ENCODE measurements at places on chromosomes 11 and 22.

- no peak for DNase-seq
Measured at GRCh38 chr11:22671751-22672150, 5.3 kb downstream of the GAS2 start.

DNA sequence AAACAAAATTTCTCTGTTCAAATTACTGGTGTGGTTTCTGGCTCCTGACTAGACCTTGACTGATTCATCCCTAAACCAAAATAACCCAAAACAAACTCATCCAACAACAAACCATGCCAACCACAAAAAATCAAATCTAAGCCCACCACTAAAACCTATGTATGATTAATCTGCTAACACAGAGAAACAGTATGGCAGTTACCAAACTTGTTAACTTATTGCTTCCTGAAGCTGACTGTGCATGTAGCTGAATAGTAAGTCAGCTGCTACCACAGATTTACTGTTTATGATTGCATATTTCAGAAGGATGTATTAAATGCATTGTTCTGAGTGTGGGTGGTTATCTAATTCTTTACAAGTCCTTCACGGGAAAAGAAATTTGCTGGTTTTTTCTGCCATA, 231.1 kb downstream of the SWAP70 start:
- no peak for DNase-seq

GRCh38 chr11:17259519-17259918, 17.0 kb upstream of the NUCB2 start:
- DNase-seq: no peak

- no peak for DNase-seq
Measured at GRCh38 chr11:24086921-24087320, 409.9 kb upstream of the LUZP2 start.

DNA sequence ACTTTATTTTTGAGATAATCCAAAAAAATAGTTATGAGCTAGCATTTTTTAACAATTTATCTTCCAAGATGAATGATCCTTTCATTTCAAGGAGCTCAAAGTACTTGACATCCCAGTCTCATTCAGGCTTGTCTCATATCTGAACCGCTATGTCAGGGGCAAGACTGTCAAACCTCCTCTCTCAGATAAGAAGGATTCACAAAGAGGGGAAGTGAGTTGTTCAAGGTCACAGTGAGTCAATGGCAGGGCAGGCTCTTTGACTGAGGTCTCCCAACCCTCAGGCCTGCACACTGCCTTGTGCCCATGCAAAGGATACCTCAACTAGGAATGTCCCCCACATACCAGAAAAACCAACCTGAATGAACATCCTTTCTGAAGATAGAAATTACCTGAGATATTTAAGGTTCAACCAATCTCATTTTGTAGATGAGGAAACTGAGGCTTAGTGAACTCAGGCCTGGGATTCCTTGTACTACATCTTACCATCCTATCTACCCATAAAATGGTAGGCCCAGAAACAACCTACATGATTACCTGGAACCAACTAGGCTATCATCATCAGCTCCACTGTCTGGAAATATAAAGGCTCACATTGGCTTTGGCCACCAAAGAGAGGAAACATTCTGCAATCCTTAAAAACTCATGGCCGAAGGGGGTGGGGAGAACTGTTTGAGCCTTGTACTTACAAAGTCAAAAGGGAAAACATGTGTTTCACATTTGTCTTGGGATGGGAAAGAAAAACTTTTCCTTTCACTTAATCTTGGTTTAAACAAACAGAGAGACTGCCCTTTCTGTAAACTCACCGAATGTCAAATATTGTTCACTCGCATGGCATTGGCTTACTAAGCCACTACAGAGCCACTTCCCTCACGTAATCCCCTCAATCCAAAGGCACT, 51.1 kb downstream of the LIF start:
- no peak for DNase-seq

- no peak for DNase-seq
Measured at GRCh38 chr11:119447664-119448242, 24.8 kb upstream of the THY1 start.

- DNase-seq: no peak
Measured at GRCh38 chr11:13728076-13728475, 59.6 kb downstream of the FAR1 start.

DNA sequence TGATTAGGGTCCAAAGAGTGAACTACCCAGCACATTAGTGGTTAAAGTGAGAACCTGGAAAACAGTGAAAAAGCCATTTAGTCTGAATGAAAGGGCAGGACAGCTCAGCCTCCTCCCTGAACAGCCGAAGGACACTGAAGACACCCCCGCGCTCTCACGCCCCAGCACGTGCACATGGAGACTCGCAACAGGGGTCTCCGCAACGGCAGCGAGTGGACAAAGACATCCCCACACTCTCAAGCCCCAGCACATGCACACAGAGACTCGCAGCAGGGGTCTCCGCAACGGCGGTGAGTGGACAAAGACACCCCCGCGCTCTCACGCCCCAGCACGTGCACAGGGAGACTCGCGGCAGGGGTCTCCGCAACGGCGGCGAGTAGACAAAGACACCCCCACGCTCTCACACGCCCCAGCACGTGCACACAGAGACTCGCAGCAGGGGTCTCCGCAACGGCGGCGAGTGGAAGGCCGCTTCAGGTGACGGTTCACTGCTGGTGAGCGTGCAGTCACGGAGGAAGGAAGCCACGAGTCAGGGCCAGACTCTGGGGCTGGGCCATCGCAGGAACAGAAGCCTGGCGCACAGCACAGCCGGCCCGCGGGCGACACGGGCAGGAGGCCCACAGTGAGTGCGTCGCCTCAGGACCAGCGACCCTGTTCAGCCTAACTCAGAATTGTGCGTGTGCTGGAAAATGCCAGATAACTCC, 43.6 kb downstream of the BRD1 start:
- no peak for DNase-seq

- no peak for DNase-seq
Measured at GRCh38 chr22:44689173-44689572, 12.8 kb upstream of the PRR5 start.

GRCh38 chr22:44669561-44669976, 32.4 kb upstream of the PRR5 start:
- no peak for DNase-seq

DNA sequence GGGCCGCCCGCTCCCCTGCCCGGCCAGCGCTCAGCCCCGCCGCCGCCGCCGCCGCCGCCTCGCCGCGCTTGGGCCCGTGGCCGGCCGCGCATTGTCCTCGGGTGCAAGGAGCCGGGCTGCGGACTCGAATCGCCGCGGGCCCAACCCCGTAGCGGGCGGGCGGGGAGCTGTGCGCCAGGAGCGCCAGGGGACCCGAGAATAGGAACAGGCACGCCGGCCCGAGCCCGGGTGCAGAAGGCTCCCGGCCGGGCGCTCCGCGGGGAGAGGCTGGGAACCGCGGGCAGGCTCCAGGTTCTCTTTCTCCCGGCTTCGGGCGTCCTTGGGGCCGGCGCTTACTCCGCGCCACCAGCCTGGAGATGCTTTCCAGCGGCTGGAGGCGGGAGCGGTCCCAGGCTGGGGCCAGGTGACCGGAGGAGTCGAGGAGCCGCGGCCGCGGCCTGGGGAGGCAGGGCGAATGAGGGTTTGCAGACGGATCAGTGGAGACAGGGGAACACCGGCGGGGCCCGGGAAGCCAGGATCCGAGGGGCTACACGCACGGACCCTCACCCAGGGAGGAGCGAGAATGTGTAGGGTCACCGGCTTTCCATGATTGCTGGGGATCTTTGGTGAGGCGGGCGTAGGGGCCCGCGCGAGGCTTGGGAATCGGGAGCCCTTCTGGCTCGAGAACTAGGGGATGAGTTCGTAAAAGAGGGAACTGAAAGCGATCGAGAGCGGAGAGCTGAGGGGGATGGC, 726 bp downstream of the PKNOX2 start:
- DNase-seq: no peak

- no peak for DNase-seq
Measured at GRCh38 chr22:47002692-47003091, 240.2 kb downstream of the TBC1D22A start.

- DNase-seq: no peak
Measured at GRCh38 chr11:132112846-132113245, 742.4 kb downstream of the NTM start.

GRCh38 chr22:30574095-30574981, at the start of gene GAL3ST1:
GAL3ST1 (minus strand) TSS chr22:30574665; CDS start chr22:30557392, 17,273 bp downstream.
- DNase-seq: no peak

GRCh38 chr11:3802011-3802790, 4.8 kb upstream of the NUP98 start:
- DNase-seq: no peak

- DNase-seq: no peak
Measured at GRCh38 chr11:30984827-30985226, 384.7 kb downstream of the DCDC1 start.

GRCh38 chr11:35126000-35126878, 12.7 kb upstream of the CD44 start:
- no peak for DNase-seq

- no peak for DNase-seq
Measured at GRCh38 chr22:45804986-45805325, 133.3 kb downstream of the ATXN10 start.

GRCh38 chr11:7261578-7261977, 9.9 kb downstream of the SYT9 start:
- no peak for DNase-seq

DNA sequence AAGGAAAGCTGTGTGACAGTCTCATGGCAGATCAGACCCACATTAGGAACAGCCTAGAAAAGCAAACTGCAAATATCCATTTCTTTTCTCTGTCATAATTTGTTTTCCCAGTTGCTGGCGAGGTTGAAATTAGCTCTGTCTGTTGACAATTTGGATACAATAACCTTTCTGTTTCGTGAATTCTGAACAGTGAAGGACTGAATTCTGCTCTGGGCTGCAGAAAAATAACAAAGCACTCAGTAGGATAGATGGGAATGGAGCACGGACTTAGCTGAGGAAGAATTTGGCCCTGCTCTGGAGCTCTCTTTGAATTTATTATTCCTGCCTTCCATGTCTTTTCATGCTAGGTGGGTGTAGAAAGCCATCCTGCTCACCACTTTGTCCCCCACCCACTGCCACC, 140.3 kb downstream of the RRAS2 start:
- no peak for DNase-seq

GRCh38 chr11:95245038-95245437, 14.0 kb upstream of the SESN3 start:
- no peak for DNase-seq

Measured in renal cortex interstitium (tissue), 15 donors.